ENCODE measurements at places on chromosomes 5 and 9.

DNA sequence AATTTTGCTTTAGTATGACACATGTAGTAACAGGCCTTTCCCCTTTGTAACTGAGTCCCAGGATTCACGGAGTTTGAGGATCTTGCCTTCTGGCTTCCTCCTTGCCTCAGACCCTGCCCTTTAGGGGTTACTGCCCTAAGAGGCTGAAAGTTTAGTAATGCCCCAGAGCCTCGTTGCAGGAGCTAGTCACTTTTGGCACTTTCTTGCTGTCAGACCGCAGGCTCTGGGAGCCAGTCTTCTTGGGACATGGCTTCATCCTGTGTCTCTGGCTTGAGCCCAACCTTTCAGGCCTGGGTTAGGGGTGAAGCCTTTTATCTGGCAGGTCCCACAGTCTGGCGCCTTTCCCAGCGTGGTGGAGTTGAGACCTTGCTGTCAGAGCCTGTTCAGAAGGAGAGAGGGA, 185.6 kb upstream of the DMRT1 start:
- DNase-seq: no peak

- DNase-seq: no peak
Measured at GRCh38 chr5:148801682-148802276, 24.6 kb upstream of the ADRB2 start.

DNA sequence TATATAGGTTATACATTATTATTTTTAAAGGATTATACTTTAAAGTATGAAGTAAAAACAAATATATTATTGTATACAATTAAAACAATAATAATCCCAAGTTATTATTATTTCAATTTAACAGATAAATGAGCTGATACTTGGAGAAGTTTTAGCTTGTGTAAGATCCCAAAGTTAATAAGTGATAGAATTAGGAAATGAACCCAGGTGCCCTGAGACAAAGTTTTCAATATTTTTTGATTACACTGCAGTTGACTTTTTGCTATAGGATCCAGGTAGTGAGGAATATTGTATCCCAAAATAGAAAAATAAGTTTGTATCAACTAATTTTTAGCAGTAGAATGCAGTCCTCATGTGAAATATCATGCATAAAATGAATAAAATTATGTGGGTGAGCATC, 543.2 kb upstream of the ZNF608 start:
- no peak for DNase-seq

DNA sequence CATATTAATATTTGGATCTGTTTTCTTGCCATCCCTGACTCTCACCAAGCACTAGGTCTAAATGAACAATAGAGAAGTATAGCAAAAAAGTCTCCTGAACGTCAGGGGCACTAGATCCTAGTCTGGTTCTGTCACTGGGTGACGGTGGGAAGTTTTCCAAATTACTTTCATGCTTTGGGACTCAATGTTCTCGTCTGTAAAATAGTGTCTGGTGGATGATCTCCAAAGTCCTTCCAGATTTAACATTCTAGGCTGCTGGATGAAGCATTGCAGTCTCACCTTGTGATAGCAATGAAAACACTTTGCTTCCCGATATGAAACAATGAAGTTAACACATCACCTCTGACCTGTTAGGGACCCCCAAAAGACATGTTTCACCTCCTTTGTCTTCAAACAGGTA, 199.3 kb downstream of the SEC61B start:
- DNase-seq: no peak

DNA sequence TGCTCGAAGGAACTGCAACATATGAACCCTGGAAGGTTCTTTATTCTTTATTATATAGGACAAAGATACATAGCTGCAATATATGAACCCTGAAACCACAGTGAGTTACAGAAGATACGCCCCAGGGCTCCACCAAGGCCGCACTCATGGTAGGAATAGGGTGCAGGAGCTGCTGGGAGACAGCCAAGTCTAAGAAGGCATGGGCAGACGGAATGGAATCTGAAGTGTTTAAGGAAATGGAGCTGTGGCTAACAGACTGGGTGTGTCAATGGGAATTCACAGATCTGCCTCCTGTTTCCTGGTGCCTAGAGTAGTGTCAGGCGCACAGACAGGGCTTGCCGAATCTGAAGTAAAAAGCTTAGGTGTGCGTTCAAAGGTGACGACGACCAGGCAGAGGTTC, 286.4 kb downstream of the DENND1A start:
- no peak for DNase-seq

DNA sequence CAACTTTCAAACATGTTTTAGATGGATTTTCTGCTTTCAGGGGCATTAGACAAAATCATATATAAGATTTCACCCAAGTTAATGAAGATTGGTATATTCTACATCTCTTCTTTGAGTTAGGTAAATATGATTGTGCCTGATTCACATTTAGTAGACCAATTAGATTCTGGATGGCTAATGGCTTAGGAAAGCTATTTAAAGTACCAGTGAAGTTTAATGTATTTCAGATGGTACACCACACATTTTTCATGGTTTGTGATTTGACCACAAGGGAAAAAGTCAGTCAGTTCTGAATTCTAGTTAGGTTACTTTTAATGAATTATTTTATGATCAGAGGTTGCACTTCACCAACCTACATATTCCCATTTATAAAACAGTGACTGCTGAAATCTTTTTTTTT, 409.7 kb downstream of the ADGRV1 start:
- no peak for DNase-seq

GRCh38 chr9:37840560-37841194, 40.1 kb downstream of the DCAF10 start:
- DNase-seq: no peak

- DNase-seq: no peak
Measured at GRCh38 chr5:82931110-82931509, 146.1 kb downstream of the TMEM167A start.

DNA sequence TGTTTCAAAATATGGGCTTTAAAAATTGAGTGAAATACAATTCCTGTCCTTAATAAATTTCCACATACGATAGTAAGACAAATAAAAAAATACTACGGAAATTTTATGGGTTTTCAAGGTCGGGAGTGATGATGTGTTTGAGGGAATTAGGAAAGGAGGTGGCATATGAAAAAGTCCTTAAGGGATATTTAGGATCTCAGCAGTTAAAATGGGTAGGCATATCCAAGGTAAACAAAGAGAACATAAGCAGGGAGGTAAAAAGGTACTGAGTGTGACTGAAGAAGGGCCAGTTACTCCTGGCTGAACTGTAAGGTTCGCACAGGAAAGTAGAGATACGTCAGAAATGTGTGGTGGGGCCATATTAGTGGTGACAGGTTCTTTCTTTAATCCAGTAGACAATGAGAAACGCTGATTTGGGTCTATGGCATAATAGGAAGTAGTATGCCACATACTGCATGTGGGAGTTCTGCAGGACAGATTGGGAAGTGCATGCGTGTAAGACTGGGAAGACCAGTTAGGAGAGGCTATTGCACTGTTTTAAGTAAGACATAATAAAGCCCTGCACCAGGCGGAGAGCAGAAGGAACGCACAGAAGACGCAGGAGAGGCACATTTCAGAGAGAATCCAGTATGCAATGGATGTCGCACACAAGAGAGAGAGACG, 937 bp upstream of the HMGCR start:
- DNase-seq: no peak

GRCh38 chr9:127589955-127590370, 22.1 kb upstream of the STXBP1 start:
- no peak for DNase-seq

DNA sequence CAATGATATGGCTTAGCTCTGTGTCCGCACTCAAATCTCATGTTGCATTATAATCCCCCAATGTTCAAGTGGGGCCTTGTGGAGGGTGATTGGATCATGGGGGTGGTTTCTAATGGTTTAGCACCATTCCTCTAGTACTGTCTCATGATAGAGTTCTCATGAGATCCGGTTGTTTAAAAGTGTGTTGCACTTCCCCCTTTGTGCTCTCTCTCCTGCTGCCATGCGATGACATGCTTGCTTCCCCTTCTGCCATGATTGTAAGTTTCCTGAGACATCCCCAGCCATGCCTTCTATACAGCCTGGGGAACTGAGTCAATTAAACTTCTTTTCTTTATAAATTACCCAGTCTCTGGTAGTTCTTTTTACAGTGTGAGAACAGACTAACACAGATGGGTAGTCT, 427.1 kb downstream of the CHSY3 start:
- no peak for DNase-seq

- DNase-seq: no peak
Measured at GRCh38 chr5:82702046-82702445, 375.1 kb downstream of the TMEM167A start.

DNA sequence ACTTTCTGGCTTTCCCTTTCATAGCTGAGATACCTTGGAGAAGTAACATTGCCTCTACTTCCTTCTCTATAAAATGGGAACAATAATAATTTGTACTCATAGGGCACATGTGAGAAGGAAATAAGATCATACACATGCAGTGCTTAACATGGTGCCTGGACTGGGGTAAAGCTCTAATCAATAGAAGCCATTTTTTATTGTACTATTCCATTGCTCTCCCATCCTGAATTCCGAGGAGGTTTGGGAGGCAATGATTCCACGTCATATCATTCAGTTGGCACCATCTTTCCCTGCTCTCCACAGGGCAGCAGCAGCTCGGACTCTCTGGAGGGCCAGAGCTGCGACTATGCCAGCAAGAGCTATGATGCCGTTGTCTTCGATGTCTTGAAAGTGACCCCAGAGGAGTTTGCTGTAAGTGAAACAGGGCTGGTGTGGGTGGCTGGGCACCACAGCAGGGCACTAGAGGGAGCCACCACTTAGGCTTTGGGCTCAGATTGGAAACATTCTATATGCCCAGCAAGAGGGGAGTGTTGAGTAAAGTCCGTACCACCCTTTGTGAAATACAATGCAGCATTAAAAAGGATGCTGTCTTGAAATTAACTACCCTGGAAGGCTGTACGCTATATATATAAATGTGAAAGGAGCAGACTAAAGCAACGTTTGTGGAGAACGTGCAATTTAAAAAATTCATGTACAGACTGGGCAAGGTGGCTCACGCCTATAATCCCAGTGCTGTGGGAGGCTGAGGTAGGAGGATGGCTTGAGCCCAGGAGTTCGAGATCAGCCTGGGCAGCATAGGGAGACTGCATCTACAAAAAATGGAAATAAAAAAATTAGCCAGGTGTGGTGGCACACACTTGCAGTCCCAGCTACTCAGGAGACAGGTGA, 51.2 kb downstream of the RALGPS1 start:
- DNase-seq: peak; percentile 19

GRCh38 chr5:71907001-71907588, 188.0 kb downstream of the CARTPT start:
- no peak for DNase-seq

- no peak for DNase-seq
Measured at GRCh38 chr5:20678386-20678785, 690.4 kb upstream of the CDH18 start.

DNA sequence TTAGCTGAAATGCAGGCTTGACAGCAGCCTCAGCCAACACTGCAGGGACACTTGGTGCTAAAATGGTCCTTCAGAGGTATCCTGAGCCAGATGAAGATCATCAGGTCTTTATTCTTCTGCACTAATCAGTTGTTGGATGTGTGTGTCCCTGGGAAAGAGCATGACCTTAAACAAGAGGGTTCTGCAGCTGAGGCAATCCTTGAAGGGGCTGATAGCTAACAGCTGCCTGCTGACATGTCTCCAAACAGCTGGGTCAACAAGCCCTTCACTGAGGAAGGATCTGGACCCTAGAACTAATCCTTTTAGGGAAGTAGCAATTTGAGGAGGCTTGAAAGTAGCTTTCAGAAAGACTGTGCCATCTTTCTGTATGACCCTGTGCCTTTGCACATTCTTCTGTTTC, 376.3 kb upstream of the ACTBL2 start:
- no peak for DNase-seq

All from stimulated activated CD8-positive, alpha-beta memory T cell treated with anti-CD3 and anti-CD28 coated beads, Interleukin-15, amount 100 ng/mL, for 1 hour (primary cell).